ENCODE measurements at places on chromosomes 11 and 22.

DNA sequence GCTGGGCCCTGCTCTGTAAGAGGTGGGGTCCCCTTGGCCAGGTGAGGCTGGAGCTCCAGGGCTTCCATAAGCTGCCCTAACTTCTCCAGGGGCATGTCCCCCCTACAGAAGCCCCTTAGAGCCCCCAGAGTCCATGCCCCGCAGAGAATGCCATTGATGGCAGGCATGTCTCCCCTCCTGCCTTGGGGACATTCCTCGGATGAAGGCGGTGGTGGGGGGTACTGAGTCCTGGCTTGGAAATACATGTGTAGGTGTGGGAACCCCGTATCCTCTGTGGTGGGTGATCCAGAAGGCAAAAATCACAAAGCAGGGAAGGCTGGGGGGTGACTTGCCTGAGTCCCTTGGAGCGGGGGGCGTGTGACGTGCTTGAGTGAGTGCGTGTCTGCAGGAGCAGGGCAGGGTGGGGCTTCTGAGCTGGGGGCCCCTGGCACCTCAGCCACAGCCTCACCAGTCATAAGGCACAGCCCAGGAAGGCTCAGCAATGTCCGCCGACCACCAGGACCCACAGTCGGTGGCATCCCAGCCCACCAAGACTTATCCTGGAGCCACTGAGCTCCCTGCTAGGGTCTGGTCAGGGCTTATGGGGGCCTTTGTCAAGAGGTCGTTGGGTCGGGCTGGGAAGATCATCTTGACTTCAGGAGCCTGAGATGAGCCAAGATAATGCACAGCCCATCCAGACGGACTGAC, 69.8 kb upstream of the KCNQ1OT1 start:
- no peak for DNase-seq

DNA sequence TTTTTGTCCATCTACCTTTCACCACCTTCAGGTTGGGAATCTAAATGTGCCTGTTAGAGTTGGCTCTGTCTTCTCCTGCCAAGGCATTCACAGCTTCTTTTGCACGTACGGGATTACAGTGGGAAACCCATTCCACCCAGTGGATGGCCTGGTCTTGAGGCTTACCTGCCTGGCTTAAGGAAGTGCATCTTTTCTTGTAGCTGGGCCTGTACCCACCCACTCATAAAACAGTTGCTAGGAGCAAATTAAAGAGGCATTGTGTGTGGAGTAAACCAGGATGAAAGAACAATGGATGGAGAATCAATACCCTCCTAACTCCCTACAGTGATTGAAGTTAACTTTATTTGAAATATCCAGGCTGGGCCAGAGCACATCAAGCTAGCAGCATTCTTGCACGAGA, 71.6 kb downstream of the TEAD1 start:
- DNase-seq, result no peak

DNA sequence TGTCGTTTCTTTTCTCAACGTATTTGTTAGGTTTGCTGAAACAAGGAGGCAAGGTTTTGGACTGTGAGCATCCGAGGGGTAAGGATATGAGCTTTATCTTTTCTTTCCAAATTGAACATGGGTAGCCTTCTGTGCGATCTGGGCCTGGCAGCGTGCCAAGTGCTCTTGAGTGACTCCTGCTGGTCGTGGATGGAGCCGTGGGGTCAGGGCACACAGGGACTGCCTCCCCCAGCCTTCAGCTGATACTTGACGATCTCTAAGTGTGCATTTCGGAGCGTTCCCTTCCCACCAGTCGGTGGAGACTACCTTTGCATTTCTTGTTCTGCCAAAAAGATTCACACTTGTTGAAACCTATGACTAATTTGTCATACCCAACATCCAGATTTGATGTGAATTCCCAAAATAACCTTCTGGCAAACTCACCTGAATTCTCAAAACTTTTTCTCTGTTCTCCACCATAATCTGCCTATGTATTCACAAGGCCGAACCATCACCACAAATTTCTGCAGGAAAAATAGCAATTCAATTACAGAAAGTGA, 40.1 kb upstream of the CLMP start:
- DNase-seq, result peak; percentile 7

- no peak for DNase-seq
Observed at GRCh38 chr11:111185266-111185665, 60.3 kb upstream of the POU2AF2 start.

- no peak for DNase-seq
Observed at GRCh38 chr22:28002181-28002700, 83.2 kb upstream of the PITPNB start.

GRCh38 chr11:720642-721246, 14.7 kb downstream of the EPS8L2 start:
- no peak for DNase-seq

DNA sequence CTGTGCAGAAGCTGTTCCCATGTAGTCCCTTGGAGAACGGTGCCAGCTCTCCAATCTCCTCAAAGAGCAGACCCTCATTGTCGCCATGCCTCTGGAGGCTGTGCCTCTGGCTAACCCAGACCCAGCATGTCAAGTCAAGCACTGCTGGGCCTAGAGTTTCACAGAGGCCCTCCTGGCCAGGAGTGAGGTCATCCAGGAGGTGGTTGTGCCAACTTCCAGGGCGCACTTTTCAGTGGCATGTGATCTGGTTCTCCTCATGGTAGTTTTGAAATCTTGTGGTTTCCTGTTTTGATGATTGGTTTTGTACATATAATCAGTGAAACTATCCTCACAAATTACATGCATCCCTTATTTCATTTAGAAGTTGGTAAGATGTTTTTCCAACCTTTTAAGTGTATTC, 78.9 kb downstream of the PPFIBP2 start:
- DNase-seq, result no peak

DNA sequence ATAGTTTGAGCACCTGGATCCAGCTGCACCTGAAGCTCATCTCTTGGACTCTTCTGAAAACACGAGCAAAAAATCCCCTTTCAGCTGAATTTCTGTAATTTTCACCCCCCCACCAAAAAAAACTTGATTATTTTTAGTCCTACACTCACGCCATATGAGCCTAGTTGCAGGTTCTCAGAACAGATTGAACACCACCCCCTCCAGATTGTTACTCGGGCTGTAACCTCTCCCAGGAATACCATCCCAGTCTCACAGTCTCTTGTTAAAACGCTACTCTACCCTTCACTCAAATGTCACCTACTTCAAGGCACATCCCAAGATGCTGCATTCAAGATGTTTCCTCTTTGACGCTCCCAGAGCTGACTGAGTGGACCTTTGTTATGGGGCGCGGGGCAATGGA, 96.3 kb upstream of the PRDM11 start:
- DNase-seq, result no peak

GRCh38 chr11:64894070-64894811, 15.8 kb upstream of the EHD1 start:
- peak; percentile 82 for DNase-seq

- DNase-seq, result no peak
Observed at GRCh38 chr11:61141601-61142028, 19.6 kb downstream of the VPS37C start.

DNA sequence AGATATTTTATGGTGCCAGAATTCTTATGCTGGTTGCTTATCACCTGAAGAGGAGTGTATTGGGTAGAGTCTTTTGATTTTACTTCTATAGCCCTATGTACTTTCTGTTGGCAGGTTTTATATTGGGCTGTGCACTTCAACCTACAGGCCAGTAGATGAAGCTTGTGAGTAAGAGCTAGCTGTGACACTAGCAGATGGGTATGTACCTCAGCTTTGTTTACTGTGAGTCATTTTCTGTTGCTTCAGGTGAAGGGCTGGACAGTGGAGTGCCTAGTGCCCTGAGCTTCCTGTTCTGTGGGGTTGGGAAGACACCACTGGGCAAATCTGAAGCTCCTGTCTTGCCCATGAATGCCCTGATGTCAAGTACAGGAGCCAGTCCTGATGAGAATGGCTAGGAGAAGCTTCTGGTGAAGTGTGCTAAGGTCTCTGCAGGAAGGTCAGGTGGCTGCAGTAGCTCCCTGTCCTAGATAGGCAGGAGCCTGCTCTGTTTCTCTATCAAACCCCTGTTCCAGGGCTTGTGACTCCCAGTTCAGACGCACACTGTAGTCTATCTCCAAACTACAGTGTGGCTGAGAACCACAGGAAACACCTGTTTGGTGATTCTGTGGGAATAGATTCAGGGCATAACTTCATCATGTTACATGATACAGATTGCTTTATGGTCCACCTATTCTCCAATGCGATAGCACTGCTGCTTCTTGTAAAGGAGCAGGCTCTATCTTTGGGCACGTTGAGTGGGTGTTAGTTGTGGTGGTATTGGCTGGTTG, 755.7 kb downstream of the KCNA4 start:
- no peak for DNase-seq

- DNase-seq, result no peak
Observed at GRCh38 chr22:36913427-36914389, at the start of gene CSF2RB. Gene CSF2RB, plus strand, starts transcription at chr22:36913628. Its CDS starts 8,580 bp downstream, at chr22:36922208.

DNA sequence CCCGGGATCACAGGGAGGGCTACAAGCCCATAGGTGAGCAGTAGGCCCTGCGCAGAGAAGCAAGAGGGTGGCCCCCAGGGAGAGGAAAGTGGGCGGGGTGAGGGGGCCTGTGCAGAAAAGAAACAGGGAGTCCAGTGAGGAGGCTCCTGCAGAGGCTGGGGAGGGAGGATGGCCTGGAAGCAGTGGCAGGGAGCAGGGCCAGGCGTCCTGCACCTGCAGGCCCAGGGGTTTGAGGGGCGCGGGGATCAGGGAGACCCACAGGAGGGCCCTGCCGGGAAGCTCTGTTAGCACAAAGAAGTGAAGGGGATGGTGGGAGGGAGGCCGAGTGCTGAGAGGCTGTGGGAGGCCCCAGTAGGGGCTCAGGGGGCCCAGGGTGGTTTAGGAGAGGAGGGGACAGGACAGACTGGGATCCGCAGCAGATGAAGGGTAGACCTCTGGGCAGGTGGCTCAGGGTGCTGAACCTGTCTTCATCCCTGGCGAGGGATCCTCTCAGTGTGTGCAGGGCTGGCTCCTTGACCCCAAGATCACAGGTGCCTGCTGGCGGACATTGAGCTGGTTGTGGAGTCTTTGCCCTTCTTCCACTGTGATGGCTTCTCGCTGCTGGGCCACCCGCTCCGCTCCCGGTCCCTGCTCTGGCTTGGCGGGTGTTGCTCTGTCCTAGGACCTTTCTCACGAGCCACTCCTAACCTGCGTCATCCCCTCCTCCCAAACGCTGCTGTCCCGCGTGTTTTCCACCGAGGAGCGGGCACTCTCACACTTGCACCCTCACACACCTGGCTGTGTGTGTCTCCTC, 31.8 kb upstream of the CELSR1 start:
- no peak for DNase-seq

GRCh38 chr22:41290262-41291221, 4.6 kb upstream of the RANGAP1 start:
- no peak for DNase-seq

DNA sequence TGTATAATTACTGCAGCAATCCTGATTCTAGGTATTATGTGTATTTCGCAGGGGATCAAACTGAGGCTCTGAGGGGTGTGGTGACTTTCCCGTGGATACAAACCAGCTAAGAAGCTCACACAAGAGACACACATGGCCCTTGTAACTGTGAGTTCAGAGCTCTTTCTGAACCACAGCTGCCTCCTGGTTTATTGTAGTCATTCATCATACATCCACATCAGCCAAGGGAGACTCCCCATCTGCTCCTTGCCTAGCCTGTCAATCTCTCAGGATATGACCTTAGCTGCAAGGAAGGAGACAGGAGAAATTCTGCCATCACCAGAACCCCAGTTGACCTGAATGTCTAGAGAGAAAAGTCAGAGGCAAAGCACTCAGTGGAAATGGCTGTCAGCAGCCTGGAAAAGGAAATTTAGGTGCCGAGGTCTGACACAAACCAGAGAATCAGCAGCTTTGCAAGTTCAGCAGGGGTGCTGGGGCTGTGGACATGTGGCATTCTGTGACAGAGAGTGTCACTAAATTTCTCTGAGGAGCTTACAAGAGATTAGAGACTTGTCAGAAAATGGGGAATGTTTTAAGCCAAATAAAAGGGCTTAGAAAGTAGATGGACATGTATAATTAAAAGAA, 209.5 kb downstream of the AASDHPPT start:
- DNase-seq, result no peak

DNA sequence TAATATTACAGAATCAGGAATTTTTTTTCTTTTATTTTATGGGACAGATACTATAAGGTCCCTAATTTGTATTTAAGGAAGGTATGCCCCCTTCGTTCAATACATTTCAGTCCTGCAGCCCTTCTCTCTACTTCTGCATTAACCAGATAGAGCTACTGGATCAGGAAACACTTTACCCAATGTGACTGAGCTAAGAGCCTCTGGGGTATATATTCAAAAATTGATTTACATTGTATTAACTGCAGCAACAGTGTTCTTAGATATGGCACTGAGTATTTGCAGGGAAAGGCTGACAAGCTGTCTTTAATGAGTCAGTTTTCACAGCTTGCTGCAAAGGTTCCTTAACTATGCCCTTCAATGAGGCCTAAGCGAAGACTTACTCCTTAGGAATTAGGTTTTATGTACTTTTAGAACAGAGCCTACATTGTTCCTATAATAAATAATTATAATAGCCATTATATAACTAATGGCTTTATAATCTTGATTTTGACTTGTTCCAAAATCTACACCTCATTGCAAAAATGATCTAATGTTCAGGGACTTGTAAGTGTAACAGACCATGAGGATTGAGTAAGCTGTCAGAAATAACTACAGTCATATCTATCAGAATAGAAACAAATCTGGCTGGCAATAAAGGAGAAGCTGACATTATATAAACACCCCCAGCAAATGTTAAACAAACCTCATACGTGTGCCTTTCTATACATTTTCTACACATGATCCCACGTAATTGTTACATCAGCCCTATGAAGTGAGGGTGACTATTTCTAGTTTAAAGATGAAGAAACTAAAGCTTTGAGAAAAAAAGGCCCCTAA, 55.0 kb downstream of the DDI1 start:
- no peak for DNase-seq

GRCh38 chr22:38285018-38285417, 12.2 kb upstream of the TMEM184B start:
- DNase-seq, result no peak

GRCh38 chr11:108639146-108639545, 25.7 kb upstream of the DDX10 start:
- no peak for DNase-seq

GRCh38 chr11:91124363-91124762, 901.5 kb upstream of the CHORDC1 start:
- no peak for DNase-seq

- DNase-seq, result no peak
Observed at GRCh38 chr11:69039501-69039900, 9.2 kb upstream of the TPCN2 start.

GRCh38 chr11:113334183-113334582, 19.8 kb downstream of the TTC12 start:
- DNase-seq, result no peak

GRCh38 chr11:83990160-83990733, 704.1 kb upstream of the CCDC90B start:
- DNase-seq, result no peak

Data from stimulated activated CD4-positive, alpha-beta T cell treated with anti-CD3 and anti-CD28 coated beads, TNF-alpha, amount 100 ng/mL, for 24 hours (primary cell).